ENCODE measurements at places on chromosomes 1 and 21. TPM values are rescaled to one million over a fixed set of nuclear protein-coding genes. Genes with fewer than 3 reads are reported as not detected.

The LCK gene
- under 0.01 TPM for total RNA-seq

GRCh38 chr1:29508458-29509107 lies 272.3 kb downstream of the PTPRU start:
- no peak for DNase-seq

DNA sequence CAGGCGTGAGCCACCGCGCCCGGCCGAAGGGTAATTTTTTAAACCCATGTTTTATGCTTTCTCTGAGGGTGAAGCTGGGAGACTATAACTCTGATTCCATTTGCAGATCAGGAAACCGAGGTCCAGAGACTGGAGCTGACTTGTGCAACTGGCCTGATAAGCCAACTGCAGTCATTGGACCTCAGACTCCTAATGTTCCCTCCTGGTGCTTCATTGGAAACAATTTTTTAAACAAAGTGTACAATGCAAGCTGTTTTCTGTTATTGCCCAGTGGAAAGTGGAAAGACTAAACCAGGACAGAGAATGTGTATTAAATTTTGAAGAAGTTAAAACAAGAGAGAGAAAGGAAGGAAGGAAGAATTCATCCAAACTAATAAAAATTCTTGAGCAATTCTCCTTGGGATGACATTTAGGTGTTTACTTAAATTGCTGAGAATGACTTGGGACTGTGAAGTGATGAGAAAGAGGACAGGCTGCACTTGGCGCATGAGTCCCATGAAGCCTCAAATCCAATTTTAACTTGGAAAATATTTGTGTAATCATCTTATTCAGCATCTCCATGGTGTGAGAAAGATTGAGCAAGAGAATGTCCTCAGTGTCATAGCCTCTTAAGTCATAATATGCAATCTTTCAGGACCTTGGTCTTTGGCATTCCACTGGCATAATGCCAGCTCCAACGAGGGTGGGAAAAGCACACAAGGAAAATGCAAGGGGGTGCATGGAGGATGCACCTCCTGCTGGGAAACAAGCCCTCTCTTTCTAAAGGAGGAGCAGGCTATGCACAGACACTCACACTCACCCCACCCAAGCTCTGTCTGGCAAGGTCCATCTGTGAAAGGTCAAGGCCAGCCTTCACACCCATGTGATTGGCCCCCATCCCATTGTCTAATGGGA lies 342.0 kb downstream of the SIPA1L2 start:
- no peak for DNase-seq

The KLHDC7A gene
- not detected for total RNA-seq

DNA sequence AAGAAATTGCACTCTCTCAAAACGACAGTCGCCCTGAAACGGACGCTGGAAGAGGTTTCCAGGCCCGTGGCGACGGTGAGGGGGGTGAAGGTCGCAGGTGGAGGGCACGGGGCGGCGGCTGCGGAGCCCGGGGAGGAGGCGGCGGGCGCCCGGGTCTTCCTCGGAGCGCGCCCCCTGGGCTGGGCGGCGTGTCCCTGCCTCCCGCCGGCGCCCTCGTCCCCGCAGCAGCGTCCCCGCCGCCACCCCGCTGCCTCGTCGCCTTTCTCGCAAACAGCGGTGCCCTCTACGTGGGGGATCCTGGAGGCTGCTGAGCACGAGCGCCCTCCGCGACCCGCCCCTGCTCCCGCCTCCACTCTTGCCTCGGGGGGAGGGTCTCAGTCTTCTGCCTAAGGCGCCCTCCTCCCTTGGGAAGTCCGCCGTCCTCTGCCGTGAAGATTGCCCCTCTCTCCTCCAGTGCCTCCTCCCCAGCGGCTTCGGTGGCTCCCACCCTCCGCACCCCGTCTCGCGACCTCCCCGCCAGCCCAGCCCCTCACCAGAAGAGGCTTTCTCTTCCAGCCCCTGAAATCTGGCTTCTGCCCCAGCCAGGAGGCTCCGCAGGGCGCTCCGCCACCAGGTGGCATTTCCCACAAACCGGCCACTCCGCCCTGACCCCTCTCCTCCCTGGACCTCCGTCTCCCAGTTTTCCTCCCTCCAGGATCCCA lies 227.4 kb downstream of the SDCCAG8 start:
- DNase-seq, result peak; percentile 13

- peak; percentile 43 for DNase-seq
Observed at GRCh38 chr1:99598738-99599411, 47.0 kb upstream of the PALMD start.

The FABP3 gene
- total RNA-seq, result 0.20 TPM

DNA sequence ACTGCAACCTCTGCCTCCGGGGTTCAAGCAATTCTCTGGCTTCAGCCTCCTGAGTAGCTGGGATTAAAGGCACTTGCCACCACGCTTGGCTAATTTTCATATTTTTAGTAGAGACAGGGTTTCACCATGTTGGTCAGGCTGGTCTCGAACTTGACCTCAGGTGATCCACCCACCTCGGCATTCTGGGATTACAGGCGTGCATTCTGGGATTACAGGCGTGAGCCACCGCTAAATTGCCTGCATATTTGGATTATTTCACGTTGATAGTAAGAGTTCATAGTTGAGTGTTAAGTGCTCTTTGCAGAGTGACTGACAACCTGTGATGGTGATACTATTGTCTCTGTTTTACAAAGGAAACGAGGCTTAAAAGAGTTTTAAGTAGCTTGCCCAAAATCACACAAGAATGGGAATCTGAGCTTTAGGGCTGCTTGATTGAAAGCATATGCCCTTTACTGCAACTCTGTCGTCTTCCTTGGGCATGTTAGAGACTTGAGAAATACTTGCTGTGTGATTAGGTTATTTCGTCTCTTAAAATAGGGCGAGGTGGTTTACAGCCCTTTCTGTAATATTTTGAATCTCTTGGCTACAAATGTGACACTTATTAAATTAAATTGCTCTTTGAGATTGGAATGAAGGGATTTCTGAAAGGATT lies 12.4 kb downstream of the CDC42 start:
- no peak for DNase-seq

The LCE1A gene
- not detected for total RNA-seq

- no peak for DNase-seq
Observed at GRCh38 chr1:48649880-48650279, 126.8 kb downstream of the BEND5 start.

DNA sequence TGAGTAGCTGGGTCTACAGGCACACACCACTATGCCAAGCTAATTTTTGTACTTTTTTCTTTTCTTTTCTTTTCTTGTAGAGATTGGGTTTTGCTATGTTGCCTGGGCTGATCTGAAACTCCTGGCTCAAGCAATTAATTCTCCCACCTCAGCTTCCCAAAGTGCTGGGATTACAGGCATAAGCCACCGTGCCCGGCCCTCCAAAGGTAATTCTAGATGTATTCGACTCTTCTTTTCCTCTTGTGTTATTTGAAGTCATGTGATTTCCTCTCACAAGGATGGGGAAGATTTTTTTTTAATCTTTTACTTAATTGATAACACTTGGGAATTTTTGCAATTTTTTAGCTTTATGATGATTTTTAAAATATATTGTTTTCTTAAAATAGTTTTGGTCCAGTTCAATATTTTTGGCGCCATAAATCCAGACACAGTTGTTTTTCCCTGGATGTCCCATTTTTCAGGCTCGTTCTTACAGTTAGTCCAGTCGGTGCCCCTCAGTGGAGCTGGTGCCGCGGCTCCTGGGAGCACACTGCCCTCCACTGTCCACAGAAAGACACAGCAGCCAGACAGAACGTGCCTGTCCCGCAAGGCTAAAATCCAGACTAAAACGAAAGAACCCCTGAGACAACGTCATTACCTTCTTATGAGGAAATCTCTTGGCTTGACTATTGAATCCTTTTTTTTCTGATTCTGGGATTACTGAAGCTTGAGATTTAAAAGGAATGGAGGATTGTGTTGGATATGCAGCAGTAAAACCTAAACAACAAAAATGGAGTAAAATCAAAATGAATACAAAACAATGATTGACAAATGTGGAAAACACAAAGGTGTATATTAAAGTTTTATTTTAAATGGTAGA lies 22.4 kb downstream of the STPG1 start:
- DNase-seq, result peak; percentile 92

DNA sequence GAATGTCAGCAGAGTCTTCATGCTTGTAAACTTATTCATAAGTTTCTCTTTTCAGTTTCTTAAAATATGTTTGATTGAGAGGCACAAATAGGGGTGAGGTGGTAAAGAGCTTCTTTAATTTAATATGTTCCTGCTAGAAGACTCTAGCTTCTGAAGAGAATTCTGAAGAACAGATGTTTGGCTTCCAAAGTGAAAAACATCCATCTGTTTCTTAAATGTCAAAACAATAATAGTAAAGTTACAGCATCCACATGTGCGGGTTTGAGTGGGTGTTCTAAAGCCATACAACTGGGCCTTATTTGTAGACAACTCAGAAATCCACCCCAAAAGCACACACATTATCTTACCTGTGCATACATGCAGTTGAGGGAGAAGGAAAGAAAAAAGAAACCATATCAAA lies 144.0 kb upstream of the ADGRL4 start:
- no peak for DNase-seq

DNA sequence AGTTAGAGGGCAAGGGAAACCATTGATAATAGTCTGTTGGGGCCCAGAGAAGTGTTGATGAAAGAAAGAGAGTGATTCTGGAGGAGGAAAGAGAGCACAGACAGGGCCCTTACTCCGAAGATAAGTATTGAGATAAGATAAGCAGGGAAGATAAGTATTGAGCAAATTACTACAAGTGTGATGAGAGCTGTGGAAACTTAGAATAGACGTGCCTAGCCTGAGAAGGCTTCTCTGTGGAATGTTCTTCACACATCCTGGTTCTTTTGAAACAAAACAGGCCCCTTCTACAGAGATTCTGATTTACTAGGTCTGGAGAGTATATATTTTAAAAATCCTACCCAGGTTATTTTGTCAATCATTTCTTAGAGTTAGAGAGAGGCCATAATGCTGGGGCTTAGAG lies 26.4 kb downstream of the FNBP1L start:
- no peak for DNase-seq

The LCA5L gene
- total RNA-seq, result 0.22 TPM

The IKBKE gene
- 11.1 TPM for total RNA-seq

- DNase-seq, result no peak
Observed at GRCh38 chr1:117205368-117205767, 5.4 kb downstream of the VTCN1 start.

DNA sequence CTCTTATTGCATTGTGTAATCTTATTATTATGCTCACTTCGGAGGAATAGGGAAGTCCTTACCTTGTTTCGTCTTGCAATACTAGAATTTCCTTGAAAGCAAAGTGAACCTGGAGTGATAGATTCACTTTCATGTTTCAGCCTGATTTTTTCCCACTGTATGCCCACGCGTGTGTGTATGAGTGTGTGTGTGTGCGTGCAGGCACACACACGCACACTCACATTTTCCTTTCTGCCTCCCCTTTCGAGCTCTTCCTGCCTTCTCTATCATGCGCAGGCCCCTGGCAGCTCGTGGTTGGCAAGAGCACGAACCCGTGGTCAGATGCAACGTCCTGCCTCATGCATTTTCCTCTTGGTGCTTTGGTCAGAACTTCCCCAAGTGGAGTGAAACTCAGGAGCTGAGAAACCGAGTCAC lies at the start of gene GCSAML:
Gene GCSAML, plus strand, starts transcription at position 366 of the 414 bp plus-strand sequence. CDS start 58 bp downstream, outside the sequence.
- DNase-seq, result no peak

The NBPF4 gene
- not detected for total RNA-seq

GRCh38 chr1:84692391-84692790 lies 2.1 kb upstream of the SSX2IP start:
- DNase-seq, result no peak

GRCh38 chr1:155005076-155006011 lies 2.7 kb downstream of the ZBTB7B start:
- no peak for DNase-seq

DNA sequence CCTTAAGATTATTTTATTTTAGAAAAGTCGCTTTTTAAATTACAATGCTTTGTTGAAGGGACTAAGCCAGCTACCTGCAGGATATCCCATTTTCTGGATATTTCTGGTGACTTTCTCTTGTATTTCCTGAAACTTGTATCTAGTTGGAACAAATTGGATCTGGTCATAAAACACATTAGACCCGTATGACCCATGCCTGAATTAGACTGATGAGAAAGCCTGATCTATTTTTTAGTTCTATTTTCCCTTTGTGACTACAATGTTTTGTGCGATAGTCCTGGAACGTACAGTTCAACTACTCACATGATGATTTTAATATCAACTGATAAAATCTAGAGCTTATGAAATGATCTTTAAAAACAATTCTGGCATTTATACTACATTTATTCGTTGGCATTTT lies 151.8 kb downstream of the RHOU start:
- DNase-seq, result peak; percentile 89

The KRTAP6-3 gene
- total RNA-seq, result not detected

The ETV3L gene
- total RNA-seq, result not detected

GRCh38 chr1:6465461-6466005 lies 440 bp downstream of the TNFRSF25 start:
- DNase-seq, result no peak

The SLAMF6 gene
- total RNA-seq, result not detected

GRCh38 chr1:65083263-65083896 lies 64.6 kb upstream of the AK4 start:
- no peak for DNase-seq

The OR2L8 gene
- not detected for total RNA-seq

The RAB7B gene
- total RNA-seq, result not detected

The NFIA gene
- total RNA-seq, result 8.5 TPM

DNA sequence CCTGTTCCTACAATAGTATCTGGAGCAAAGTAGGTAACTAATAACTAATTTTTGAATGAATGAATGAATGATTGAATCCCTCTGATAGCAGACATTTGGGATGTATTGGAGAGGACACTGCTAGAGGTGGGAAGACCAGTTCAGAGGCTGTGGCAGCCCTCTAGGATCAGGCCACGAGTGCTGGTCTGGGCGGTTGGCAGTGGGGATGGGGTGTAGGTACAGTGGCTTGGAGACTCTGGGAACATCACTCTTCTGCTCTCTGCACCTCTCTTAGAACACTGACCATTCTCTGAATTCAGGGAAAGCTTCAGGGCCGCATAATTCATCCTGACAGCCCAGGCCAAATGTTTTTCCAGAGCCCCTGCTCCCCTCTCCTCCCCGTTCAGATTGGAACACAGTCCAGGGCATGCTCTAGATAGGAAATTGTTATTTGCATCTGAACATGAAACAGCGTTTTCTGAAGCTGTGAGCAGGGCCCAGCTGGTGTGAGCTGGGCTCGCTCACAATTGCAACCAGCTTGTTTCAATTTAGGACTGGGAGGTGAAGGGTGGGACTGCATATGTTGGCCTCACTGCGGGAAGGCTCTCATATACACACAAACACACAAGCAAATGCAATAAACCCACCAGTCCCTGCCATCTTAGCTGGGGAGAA lies 253.1 kb upstream of the USP24 start:
- DNase-seq, result no peak
